Activated CD8-positive, alpha-beta memory T cell treated with anti-CD3 and anti-CD28 coated beads for 1 hour (primary cell): ENCODE measurements at places on chromosomes 4 and X.

- DNase-seq: no peak
Observed at GRCh38 chrX:103586314-103586646, 965 bp downstream of the TCEAL4 start.

- no peak for DNase-seq
Observed at GRCh38 chr4:105306158-105306781, 159.6 kb downstream of the TET2 start.

- no peak for DNase-seq
Observed at GRCh38 chr4:169013396-169013795, 3.3 kb upstream of the CBR4 start.

DNA sequence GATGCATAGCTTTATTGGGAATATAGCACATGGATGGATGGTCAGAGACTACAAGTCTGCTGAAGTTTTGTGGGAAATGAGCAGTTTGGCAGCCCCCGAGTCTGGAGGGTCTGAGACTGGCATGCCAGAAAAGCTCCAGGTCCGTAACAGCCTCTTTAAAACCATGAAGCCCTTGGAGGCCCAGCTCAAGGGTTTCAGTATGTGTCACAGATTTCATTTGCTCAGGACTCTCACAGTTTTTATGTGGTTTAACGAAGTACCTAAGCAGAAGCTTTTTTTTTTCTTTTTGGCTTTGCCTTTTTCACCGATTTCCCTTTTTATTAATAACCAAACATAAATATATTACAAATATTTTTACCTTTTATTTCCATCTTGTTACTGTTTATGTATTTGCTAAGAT lies 30.6 kb upstream of the TMEM184C start:
- DNase-seq: no peak

- peak; percentile 53 for DNase-seq
Observed at GRCh38 chrX:56563231-56564161, at the start of gene UBQLN2. UBQLN2 (plus strand) TSS chrX:56563627; CDS start chrX:56563874, 247 bp downstream.

GRCh38 chr4:126633306-126633705 lies 999.5 kb upstream of the INTU start:
- no peak for DNase-seq

GRCh38 chr4:75629239-75629638 lies 1.1 kb downstream of the CDKL2 start:
- DNase-seq: no peak

GRCh38 chr4:113117358-113117702 lies 67.9 kb downstream of the ANK2 start:
- DNase-seq: no peak

GRCh38 chr4:35934320-35934981 lies 309.9 kb downstream of the ARAP2 start:
- no peak for DNase-seq

DNA sequence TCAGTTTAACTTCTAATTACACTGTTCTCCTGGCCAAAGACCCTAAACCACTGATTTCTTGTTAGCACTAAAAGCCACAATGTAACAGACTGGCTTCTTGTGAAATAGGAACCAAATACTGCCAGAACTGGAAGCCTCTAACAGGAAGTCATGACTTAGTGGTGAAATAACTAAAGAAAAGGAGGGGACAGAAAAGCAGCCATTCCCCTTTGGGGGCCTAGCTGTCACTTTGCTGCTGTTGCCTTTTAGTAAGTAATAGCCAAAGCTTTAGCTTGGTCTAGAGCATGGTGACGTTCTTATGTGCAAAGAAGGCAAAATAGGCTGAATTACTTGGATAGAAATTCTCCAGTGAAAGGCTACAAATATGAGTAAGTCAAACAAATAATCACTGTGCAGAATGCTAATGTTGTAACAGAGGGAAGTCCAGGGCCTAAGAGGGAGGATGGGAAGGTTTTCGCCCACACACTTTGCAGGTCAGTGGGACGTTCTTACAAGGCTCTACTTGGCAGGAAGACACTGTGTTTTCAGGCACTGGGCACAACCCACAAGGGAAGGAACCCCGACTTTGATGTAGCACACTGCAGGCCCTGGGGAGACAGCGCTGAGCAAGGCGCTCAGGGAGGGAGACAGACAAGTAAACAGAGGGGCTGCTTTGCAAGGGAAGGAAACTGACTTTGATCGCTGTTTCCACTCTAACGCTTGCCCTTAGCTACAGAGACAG lies 16.7 kb downstream of the GAB3 start:
- DNase-seq: no peak

GRCh38 chrX:106144755-106145639 lies 23.1 kb upstream of the PWWP3B start:
- no peak for DNase-seq

DNA sequence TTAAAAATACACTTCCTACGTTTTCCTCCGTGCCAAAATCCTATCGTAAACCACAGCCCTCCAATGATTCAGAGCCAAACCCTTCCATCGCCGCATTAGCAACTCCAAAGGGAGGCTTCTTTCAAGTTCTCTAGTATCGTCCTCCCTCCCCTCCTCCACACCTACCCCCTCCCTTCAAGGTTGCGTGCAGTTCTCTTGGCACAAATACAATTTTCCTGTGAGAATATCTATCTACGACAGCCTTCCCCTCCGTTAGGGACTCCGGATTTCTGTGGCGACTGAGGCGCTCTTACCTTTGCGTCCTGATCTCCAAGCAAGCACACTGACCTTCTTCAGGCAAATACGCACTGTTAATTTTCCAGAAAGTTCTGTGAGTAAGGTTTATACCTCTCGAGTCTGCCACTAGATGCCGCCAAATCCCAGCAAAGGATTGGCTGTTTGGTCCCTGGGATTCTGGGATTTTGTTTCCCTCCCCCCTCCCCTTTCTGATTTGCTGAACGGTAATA lies 1.2 kb upstream of the MORF4L2 start:
- no peak for DNase-seq

DNA sequence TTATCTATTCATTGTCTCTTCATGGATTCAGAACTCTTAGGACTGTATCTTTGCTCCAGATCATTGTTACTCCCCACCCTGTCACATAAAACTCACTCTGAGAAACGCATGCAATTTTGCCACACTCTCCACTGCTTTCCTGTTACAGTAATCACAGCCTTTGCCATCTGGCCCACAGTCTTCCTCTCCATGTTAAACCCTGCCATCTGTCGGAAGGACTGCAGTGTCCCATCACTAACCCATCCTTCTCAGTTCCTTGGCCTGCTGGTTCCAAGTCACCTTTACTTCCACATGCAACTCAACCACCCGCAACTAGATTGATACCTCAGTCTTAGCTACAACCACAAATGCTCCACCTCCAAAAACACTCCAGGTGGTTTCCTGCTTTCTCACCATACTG lies 308.7 kb upstream of the FAM241A start:
- DNase-seq: no peak

DNA sequence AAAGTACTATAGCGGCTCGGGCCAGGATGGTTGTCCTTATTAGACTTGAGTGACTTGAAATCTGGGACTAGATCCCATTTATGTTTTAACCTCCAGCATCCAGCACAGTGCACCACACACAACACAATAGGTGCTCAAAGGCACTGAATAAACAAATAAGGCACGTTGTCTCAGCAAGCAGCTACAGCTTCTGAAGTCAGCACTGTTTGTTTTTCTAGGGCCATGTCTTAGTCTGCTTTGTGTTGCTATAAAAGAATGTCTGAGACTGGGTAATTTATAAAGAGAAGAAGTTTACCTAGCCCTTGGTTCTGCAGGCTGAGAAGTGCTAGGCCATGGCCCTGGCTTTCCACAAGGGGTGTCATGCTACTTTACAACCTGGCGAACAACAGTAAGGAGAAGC lies 102.1 kb upstream of the LNX1 start:
- DNase-seq: no peak

GRCh38 chr4:67874986-67875385 lies 8.8 kb downstream of the TMPRSS11D start:
- no peak for DNase-seq

- no peak for DNase-seq
Observed at GRCh38 chr4:95190751-95191436, 357.9 kb downstream of the UNC5C start.

DNA sequence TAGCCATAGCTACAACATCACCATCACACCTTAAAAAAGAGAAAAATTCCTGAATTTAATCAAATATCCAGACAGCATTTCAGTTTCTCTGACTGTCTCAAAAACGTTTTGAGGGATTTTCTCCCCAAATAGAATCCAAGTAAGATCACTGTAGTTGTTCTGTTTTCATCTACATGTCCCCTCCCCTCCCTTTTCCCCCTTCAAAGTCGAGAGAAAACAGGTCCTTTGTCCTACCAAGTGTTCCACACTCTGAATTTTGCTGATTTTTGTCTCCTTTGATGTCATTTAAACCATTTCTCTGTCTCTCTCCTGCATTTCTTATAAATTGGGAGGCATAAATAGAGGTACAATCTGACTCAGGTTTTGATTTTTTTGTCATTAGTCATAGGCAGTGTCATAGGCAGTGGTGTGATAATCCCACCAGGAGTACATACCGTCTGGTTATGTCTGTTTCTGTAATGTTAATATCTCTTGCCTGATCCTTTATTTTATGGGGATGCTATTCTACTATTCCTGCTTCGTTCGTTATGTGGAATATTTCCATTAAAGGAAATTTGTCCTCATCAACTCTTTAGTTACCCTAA lies 348.6 kb downstream of the PTTG2 start:
- DNase-seq: no peak

GRCh38 chr4:131540256-131540655 lies 1608.8 kb upstream of the PCDH10 start:
- DNase-seq: no peak

- DNase-seq: no peak
Observed at GRCh38 chrX:116230130-116230898, 59.8 kb downstream of the AGTR2 start.

DNA sequence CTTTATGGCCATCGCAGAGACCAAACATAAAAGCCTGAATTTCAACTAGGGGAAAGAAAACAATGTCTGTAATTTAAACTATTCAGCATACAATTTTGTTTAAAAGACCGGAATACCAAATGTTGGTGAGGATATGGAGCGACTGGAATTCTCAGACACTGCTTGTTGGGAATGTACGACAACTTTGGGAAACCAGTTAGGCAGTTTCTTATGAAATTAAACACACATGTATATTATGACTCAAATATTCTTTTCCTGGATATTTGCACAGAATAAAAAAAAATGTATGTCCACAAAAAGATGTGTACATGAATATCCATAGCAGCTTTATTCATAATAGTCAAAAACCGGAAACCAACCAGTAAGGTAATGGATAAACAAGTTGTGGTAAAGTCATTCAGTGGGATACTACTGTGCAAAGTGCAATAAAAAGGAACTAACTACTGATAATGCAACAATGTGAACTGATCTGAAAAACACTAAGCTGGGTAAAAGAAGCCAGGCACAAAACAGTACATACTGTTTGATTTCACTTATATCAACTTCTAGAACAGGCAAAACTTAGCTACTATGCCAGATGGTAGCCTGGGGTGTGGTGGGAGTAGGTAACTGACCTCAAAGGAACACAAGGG lies 152.7 kb upstream of the FTHL17 start:
- DNase-seq: no peak

GRCh38 chr4:3414421-3415279 lies 27.1 kb upstream of the HGFAC start:
- no peak for DNase-seq

DNA sequence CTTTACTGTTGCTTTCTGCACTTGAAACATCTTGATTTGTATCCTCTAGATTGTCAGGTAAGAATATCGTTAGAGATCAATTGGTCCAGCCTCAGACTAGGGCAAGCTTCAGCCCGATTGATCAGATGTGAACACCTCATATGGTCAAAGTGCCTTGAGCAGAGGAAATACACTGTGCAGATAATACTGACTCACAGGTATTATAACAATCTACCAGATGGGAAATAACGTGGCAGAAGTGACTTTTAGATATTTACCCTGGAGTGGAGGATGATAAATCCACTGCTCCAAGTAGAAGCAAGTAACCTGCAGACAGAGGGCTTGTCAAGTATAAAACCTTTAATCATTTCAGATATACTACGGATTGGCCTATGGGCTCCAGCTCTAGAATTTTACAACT lies 17.9 kb downstream of the VEGFC start:
- no peak for DNase-seq

DNA sequence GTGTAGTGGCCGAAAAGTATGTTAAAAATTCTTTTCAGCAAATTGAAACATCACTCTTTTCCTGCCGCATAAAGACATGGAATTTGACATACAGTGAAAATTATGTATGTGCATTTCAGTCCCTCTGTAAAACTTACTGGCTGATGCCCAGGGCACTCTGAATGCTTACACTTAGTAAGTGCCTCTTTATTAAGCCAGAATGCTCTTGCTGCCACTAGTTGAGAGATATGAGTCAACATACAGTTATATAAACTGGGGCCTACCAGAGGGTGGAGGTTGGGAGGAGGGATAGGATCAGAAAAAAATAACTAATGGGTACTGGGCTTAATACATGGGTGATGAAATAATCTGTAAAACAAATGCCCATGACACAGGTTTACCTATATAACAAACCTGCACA lies 38.1 kb upstream of the TRPC5 start:
- DNase-seq: no peak

DNA sequence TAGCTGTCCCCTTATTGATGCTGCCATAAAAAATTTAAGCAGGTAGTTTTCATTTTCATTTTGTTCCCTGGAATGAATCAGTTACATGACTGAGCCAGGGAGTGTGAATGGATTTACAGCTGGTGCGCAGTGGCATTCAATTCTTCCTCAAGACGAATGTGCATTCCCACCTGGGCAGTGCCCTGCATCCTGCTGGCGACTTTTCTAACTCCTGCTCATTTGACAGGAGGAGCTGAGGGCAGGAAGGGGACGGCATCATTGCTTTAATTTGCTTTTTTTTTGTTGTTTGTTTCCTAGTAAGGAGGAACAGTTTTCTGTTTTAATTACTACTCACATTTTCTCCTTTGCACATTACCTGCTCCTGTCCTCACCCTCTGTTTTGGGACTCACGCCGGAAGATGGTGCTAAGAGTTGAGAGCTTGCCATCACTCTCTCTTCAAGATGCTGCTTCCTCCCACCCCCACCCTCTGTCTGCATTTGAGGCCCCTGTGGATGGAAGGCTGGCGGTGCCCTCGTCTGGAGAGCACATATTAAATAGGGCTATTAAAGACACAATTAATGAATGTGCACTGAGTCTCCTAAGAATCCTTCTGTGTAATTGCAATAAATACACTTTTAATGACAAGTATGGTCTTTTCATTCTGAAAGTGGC lies 35.8 kb downstream of the PSAPL1 start:
- DNase-seq: no peak

GRCh38 chrX:23662853-23663252 lies 4.4 kb upstream of the PRDX4 start:
- no peak for DNase-seq

GRCh38 chr4:87274803-87275202 lies 47.9 kb downstream of the HSD17B13 start:
- no peak for DNase-seq
